ENCODE measurements at places on chromosomes 5 and 9.

DNA sequence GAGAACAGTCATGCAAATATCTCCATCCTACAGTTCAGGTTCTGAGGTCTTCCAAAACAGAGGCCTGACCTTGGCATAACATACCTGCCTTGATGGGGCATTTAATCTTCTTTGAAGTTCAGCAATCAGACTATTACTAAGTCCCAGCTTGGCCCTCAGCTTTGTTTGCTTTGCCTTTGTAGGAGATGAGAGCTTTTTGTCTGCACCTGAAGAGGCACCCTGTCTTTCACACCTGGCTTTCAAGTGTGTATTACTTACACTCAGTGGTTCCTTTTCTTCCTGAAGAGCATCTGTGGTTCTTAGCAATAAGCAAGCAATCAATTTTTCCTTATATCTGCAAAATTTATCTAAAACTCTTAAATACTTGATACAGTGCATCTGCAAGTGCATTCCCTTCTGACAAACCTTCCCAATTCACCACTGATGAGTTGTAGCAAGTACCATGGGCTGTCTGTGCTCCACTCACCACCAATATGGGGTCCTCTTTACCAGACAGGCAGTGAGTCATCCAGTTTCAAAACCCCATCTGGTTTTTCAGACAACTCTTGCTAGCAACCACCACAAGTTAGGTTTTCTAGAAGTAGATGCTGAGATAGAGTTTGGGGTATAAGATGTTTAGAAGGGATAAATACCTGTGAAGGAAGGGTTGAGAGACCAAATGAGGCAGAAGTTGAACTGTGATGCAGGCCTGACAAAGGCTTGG, 100.2 kb downstream of the HINT1 start:
- DNase-seq, result no peak

DNA sequence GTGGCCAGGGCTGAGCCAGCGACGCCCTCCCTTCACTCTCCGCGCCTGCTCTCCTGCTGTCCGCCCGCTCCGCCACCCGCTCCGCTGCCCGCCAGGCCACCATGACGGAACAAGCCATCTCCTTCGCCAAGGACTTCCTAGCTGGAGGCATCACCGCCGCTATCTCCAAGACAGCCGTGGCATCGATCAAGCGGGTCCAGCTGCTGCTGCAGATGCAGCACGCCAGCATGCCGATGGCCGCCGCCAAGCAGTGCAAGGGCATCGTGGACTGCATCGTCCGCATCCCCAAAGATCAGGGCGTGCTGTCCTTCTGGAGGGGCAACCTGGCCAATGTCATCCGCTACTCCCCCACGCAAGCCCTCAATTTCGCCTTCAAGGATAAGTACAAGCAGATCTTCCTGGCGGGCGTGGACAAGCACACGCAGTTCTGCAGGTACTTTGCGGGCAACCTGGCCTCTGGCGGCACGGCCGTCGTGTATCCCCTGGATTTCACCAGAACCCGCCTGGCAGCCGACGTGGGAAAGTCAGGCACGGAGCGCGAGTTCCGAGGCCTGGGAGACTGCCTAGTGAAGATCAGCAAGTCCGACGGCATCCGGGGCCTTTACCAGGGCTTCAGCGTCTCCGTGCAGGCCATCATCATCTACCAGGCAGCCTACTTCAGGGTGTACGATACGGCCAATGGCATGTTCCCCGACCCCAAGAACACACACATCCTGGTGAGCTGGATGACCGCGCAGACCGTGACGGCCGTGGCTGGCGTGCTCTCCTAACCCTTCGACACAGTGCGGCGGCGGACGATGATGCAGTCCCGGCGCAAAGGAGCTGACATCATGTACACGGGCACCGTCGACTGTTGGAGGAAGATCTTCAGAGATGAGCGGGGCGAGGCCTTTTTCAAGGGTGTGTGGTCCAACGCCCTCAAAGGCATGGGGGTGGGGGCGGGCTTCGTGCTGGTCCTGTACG, 1130.4 kb upstream of the ACO1 start:
- DNase-seq, result no peak

- no peak for DNase-seq
Observed at GRCh38 chr5:178672630-178673029, 45.8 kb upstream of the CLK4 start.

- no peak for DNase-seq
Observed at GRCh38 chr5:24598956-24599355, 45.8 kb downstream of the CDH10 start.

- no peak for DNase-seq
Observed at GRCh38 chr9:21871256-21871975, 69.0 kb downstream of the MTAP start.

- DNase-seq, result no peak
Observed at GRCh38 chr9:118455259-118455658, 751.1 kb downstream of the TLR4 start.

GRCh38 chr5:73899055-73899454, 273.1 kb downstream of the ARHGEF28 start:
- DNase-seq, result no peak

DNA sequence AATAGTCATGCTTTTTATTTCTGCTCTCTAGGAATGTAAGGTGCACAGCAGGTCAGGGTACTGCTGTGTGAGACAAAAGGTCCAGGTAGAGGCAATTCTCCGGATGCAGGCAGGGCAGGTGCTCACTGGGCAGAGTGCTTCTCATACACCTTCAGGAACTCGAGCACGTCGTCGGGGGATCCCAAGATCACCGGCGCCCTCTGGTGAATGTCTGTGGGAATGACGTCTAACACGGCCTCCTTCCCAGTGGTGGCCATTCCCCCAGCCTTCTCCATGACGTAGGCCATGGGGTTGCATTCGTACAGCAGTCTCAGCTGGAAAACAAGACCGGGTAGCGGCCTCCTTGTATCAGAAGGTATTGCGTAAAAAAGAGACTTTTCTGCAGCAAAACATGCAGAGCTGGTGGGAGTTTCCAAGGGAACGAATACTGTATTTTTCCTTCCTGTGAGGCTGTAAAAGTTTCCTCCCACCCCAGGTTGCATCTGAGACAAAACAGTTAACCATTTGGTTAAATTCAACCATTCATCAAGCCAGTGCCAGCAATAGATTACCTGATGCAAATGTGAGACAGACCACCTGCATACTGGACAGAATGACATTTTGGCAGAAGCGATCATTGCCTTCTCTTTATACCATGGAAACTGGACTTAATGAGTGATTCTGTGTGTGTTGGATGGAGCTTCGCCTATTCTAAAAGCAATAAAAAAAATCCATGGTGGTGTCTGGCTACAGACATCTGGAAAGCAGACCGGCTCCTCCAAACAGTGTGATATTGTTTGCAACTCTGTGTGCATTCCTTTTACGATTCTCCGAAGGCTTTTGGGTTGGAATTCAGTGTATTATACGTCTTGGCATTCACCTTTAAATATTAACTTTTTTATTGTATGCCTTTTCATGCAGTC, 9.9 kb upstream of the FBP2 start:
- peak; percentile 33 for DNase-seq

DNA sequence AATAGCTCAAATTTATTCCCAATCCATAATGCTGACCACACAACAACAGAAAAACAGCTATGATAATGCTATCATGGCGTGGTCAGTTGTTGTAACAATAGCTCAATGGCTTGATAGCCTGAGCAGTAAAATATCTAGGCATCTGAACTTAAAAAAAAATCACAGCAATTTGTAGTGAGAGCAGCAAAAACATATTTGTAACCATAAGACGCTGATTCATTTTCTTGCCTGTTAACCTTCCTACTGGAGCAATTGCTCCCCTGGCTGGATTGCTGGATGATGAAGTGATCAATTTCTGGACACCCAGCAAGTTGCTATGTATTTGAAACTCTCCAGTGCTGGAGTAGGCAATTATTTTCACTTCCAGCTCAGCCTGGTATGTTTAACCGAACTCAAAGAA, 115.1 kb downstream of the PCSK1 start:
- DNase-seq, result no peak

DNA sequence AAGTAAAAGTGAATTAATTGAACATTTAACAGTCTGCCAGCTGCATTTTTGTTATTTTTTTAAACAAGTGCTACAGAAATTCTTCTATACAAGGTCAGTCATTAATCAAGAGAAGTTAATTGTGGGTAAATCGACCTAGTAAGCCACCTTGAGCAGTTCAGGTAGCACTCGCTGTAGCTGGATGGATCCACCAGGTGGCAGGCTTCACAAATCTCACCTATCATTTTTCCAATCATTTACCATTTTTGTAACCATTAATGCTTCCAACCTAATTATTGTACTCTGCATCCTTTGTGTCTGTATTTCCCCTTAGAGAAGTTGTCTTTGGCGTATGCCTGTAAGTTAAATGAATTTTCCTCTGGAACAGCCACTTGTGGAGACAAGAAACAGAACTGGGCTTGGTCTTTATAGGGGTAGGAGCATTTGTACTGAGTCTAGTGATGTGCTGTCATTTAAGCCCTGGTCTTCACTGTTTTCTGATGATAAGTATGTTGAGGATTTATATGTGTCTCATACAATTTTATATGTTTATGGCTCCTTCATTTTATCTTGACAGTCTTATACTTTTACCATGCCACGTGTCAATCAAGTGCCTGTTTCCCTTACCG, 39.5 kb downstream of the CD180 start:
- peak; percentile 50 for DNase-seq

- DNase-seq, result no peak
Observed at GRCh38 chr5:37198061-37198460, 51.1 kb downstream of the CPLANE1 start.

- no peak for DNase-seq
Observed at GRCh38 chr9:127098916-127099553, 23.4 kb downstream of the ANGPTL2 start.

- no peak for DNase-seq
Observed at GRCh38 chr5:44932922-44933585, 124.3 kb downstream of the MRPS30 start.

- DNase-seq, result peak; percentile 49
Observed at GRCh38 chr9:123225374-123225813, 43.0 kb downstream of the STRBP start.

GRCh38 chr5:123300266-123300665, 122.9 kb downstream of the CEP120 start:
- DNase-seq, result no peak

GRCh38 chr5:82466986-82467561, 188.9 kb upstream of the RPS23 start:
- no peak for DNase-seq

DNA sequence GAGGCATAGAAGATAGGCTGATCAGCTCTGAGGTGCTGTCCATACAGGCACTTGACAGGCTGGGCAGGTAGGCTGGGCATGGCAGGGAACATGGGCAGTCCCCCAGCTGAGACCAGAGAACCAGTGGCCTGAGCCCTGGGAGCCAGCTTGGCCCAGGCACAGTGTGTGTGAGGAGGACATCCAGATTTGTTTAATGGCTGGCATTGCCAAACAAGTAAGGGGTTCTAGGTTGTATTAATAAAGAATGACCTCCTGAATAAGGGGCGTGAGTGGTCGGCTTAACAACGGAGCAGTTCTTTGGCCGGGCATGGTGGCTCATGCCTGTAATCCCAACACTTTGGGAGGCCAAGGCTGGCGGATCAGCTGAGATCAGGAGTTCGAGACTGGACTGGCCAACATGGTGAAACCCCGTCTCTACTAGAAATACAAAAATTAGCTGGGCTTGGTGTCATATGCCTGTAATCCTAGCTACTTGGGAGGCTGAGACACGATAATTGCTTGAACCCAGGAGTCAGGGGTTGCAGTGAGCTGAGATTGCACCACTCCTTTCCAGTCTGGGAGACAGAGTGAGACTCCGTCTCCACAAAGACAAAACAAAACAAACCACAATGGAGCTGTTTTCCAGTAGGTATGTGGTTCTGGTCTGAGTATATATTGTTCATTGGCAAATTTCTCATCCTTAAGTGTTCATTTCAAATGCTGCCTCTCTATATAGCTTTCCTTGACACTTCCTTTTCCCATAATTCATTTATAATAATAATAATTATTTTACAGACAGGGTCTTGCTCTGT, 56.2 kb downstream of the ANGPTL2 start:
- no peak for DNase-seq

DNA sequence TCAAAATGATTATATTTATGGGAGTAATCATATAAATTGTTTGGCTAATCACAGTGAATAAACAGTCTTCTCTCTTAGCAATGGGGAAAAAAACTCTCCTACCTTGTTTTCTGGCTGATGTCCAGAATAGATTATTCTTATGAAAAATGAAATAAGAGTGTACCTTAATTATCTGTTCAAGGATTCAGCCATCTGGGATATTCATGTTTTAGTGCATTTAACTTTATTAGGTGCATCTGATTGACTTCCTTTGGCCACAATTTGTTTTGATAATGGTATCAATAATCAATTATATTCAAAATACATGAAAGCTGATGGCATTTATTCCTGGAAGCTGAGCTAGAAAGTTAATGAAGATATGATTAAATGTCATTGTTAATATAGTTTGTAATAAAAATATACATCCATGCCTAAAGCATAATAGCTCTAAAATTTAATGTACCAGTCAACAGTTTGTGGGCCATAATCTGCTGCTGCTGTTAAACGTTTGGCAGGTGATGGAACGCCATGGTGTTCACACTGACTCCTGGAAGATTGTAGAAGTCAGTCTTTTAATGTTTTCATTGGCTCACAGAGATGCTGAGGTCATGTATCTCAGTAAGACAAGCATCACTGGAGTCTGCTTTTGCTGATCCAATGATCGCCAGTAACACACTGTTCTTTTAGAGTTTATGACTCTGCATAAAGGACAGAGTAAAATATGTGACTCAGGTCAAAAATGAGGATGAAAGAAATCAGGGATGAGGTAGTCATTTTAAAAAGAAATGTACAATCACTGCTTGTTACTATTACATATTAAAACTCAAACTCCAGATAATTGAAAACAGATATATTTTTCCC, 105.8 kb downstream of the ISL1 start:
- no peak for DNase-seq

- DNase-seq, result no peak
Observed at GRCh38 chr5:35938568-35939227, at the start of gene CAPSL. TSS of gene CAPSL (minus strand) at chr5:35938622. CDS start at chr5:35921120, 17,502 bp downstream.

GRCh38 chr5:158317507-158317906, 458.6 kb upstream of the CLINT1 start:
- no peak for DNase-seq

DNA sequence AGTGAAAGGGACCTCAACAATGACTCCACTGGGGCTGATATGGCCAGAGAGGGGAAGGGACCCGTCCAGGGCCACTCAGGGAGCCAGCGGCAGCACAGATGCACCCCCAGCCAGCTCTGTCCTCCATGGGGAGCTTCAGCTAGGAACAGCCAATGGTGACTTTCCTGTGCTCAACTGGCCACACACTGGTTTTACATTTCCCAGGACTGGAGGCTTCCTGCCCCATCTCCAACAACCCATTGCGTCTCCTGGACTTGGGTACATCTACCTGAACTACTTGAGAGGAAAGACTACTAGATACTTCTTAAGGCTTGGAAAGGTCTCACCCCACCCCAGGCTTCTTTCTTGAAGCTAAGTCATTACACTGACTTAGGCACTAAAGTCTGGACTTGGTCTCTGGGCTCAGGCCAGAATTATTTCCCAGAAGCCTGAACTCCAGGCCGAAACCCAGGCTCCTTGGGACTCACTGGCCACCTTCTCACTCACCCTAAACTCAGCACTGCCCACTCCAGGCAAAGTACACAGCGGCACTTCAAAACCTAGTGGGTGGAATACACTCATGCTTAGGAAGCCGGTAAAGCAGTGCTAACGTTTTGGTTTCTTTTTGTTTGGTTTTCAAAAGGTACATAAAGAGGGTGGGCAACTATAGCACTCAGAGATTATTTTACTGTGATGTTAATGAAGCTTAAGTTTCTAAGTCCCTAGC, 1.5 kb downstream of the IGFBPL1 start:
- no peak for DNase-seq

- peak; percentile 60 for DNase-seq
Observed at GRCh38 chr5:177005619-177006264, 837 bp downstream of the UIMC1 start.

Data from central memory CD4-positive, alpha-beta T cell (primary cell).